CD14-positive monocyte (primary cell): ENCODE measurements at places on chromosomes 13 and 19.

DNA sequence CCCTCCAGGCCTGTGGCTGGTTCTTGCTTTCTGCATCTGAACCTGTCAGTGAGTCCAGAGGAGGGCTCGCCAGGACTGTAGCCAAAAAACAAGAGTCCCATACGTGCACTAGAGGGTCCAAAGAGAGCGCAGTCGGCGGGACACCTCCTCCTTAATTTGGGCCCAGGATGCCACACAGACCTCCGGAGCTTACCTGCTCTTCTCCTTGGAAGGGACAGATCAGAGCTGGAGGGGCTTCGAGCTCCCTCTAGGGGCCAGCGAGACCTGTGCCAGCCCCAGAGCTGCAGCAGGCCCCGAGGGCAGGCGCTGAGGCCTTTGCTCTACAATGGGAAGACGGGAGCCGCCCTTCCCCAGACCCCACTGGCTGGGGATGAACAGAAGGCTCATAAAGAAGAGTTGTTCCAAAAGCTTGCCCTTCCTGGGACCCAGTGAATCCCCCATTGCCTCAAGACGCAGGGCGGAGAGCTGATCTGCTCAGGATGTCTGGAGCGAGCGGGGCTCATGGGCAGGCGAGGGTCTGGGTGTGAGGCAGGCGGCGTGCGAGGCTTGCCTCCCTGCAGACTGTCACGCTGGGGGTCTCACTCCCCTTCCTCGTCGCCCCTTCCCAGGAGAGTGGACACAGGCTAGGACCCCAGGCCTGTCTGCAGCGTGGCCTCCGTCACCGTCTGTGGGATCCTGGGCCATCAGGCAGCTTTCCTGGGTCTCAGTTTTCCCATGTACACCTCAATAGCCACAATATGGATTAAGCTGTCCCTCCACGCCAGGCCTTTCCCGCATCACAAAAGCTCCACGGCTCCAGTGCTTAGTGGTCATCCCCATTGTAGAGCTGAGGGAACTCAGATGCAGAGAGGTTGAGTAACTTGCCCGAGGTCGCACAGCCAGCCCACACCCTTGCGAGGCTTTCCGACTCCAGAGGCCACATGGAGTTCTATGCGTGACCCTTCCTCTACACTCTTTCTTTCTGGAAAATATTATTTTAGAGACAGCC, 46.9 kb upstream of the VSTM2B start:
- H3K27ac ChIP-seq: no peak overlapping the region
- DNase-seq: no peak

GRCh38 chr13:113420833-113421600, 32.3 kb downstream of the ADPRHL1 start:
- no peaks in the 10 kb centered on the region for H3K36me3 ChIP-seq
- no peak for DNase-seq
- no peaks in the 10 kb centered on the region for H3K27me3 ChIP-seq
- H3K4me1 ChIP-seq: no peaks in the 10 kb centered on the region
- H3K27ac ChIP-seq: no peak overlapping the region
- H3K4me3 ChIP-seq: no peak overlapping the region

DNA sequence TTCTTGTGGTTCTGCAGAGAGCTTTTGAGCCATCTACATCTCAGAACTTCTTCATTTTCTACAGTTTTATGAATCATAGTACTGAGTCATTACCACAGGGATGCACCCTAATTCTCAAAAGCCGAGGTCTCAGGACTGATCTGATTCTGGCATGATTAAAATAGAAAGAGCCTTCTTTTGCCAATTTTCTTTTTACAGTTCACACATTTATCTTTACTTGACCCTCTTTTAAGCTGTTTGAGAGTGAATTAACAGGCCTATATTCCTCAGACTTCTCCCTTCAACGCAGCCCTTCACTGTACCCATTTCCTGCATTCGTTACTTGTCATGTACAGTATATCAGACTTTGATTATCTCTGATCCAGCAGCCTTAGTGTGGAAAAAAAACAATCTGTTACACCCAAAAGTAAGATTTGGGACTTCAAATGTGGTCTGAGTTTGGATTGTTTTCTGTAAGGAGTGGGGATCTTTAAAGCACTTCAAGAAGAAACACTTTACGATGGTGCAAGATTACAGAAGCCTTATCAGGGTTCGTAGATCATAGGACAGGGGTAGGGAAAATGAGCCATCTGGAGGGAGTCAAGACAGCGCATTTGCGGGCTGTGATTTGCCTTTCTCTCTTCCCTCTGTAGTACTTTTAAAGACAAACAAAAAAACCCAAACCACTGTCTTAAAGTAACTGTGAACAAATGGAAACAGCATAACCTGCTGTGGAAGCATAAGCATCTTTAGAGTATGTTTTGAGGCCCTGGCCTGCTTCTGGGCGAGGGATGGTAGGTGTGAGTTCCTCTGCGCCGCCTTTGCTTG, 15.3 kb upstream of the GPR183 start:
- H3K4me1 ChIP-seq: peaks cover 52% of the 10 kb centered on the region
- peak overlapping the region; percentile 6 for H3K4me3 ChIP-seq
- peak overlapping the region; percentile 68 for H3K27ac ChIP-seq
- no peaks in the 10 kb centered on the region for H3K27me3 ChIP-seq

GRCh38 chr19:13302526-13303270, 152.5 kb downstream of the IER2 start:
- no peak overlapping the region for H3K27ac ChIP-seq
- no peaks in the 10 kb centered on the region for H3K4me1 ChIP-seq
- H3K27me3 ChIP-seq: peaks cover 17% of the 10 kb centered on the region
- no peaks in the 10 kb centered on the region for H3K36me3 ChIP-seq

DNA sequence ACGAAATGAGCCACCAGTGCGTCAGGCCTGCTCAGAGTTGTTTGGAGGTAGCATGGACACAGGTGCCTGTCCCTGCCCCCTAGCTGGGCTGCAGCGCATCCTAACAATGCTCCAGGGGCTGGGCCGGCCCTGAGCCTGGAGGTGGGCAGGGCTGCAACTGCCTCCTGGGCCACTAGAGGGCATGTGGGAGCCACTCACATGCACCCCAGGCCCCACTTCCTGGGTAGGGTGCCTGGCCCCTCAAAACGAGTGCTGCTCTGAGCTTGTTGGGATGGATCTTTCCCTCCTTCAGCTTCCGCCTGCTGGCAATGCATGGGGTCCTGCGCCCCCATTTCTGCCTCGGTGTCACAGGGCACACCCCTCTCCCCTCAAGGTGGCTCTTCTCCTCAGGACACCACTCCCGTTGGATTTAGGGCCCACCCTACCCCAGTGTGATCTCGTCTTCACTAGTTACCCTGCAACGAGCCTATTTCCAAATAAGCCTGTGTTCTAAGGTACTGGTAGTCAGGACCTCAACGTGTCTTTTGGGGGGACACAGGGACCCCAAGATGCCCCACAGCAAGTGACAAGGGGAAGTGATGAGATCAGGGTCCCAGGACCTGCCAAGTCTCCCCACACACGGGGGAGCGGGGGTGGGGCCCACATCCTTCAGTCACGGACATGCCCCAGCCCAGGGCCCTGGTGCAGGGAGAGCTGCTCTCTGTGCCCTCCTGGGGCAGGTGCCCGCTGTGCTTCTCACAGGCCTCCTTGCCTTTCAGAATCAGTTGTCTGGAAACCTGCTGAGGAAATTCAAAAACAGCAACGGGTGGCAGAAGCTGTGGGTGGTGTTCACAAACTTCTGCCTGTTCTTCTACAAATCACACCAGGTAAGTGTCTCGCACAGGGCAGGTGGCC, 131.3 kb downstream of the STK24 start:
- H3K4me3 ChIP-seq: no peak overlapping the region
- DNase-seq: peak; percentile 49
- H3K27me3 ChIP-seq: no peaks in the 10 kb centered on the region
- H3K27ac ChIP-seq: peak overlapping the region; percentile 26
- peaks cover 29% of the 10 kb centered on the region for H3K36me3 ChIP-seq
- H3K4me1 ChIP-seq: peaks cover 5% of the 10 kb centered on the region
